ENCODE measurements at places on chromosomes 13 and 19.

- DNase-seq: no peak
Observed at GRCh38 chr19:18225702-18226468, at the start of gene PDE4C. TSS of gene PDE4C (minus strand) at chr19:18226438. CDS start at chr19:18226415, 23 bp downstream.

- no peak for DNase-seq
Observed at GRCh38 chr13:75661443-75661842, 25.3 kb downstream of the LMO7 start.

DNA sequence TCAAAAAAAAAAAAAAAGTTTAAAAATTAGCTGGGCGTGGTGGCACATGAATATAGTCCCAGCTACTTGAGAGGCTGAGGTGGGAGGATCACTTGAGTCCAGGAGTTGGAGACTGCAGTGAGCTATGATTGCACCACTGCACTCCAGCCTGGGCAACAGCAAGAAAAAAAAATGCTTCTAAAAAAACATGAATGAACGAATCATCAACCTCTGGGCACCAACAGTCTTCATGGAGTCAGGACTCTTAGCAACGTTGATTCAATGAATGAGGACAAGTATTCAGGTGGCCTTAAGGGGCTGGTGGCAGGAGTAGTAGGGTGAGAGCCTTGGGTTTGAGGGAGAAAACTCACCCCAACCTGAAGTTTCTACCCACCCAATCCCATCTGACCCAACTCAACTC is 20.6 kb upstream of the OLFM2 start:
- DNase-seq: no peak

- DNase-seq: peak; percentile 99
Observed at GRCh38 chr19:44746946-44747738, 1.4 kb upstream of the BCL3 start.

DNA sequence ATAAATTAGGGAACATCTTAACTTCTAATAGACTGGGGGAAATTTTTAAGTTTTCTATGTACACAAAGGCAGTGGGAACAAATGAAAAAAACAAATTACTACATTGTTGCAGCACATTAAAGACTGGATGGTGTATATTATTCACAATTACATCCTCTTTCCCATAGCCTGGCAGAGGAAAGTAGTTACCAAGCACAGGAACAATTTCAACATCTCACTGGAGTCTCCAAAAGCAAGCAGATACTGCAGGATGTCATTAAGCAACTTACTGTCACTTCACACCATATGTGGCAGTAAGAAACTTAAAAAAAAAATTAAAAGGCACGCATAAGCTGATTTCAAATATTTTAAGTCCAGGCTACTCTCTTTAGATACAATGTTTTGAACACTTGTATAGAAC is 6.4 kb upstream of the EFNB2 start:
- no peak for DNase-seq

GRCh38 chr13:35191883-35192282 is 249.8 kb downstream of the NBEA start:
- DNase-seq: no peak

DNA sequence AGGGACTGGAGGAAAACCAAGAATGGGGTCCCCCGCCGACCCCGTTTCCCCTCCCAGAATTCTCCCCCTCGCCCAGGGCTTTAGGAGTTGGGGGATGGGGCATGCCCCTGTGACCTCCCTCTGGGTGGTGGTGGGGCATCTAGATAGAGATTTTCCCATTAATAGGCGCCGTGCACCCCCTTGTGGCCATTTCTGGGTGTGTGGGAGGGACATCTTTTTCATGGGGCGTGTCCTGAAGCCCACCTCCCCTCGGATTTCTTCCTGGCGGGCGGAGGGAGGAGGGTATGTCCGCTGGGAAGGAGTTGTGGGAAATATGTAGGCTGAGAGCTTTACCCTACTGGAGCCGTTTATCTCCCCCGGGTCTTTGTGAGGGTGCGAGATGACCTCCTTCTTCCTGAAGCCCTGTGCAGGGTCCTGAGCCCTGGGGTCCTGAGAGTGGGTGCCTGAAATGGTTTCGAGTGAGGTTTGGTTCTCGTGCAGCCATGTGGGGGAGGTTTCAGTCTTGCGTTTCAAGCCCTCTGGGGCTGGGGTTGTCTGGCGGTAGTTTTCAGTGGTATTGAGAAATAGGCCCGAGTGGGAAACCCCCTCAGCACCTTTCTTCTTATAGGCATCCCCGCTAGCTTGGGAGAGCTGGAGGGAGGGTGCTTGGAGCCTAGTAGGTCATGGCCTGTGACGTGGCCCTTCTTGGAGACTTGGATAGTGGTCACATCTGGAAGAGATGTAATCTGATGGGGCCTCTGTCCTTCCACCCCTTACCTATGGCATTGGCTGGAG is 1.0 kb downstream of the PRMT1 start:
- no peak for DNase-seq

GRCh38 chr13:66224663-66225062 is 1005.5 kb downstream of the PCDH9 start:
- no peak for DNase-seq

DNA sequence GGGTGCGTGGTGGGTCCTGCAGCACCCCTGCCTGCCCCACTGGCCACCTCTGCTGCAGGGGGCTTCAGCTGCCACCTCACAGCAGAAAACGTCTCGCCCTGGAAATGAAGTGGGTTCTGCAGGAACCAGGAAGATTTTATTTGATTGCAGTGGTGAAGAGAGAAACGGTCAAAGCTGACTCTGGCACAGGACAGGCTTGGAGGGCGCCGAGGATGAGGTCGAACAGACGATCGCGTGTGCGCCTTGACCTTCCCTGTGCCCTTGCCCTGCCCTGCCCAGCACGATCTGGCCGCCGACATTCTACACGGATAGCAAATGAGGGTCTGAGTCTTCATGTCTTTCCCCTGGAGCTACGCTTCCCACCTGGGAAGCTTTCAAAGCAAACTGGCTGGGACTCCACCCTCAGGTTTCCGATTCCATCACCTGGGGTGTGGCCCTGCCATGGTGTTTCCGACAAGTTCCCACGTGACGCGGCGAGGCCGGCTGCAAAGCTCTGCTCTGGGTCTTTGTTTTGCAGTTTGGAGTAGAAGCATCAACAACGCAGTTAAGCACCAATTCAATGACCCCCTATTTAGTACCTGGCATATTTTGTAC is 50.3 kb upstream of the TUBGCP3 start:
- DNase-seq: peak; percentile 78

- no peak for DNase-seq
Observed at GRCh38 chr19:18672606-18673337, 10.7 kb upstream of the CRTC1 start.

- no peak for DNase-seq
Observed at GRCh38 chr13:30340331-30341250, 33.2 kb upstream of the KATNAL1 start.

DNA sequence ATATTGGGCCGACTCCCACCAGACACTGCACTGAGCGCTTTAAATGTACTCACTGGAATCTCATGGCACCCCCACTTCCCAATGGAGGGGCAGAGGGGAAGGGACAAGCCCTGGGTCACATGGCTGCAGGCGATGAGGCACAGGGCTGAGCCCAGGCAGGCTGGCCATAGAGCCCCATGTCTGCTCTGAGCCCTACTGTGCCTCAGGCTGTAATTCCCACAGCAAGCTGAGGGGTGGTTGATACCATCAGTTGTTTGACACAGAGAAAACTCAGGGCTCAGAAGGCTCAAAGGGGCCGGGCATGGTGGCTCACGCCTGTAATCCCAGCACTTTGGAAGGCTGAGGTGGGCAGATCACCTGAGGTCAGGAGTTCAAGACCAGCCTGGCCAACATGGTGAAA is 25.1 kb downstream of the RFX1 start:
- no peak for DNase-seq

DNA sequence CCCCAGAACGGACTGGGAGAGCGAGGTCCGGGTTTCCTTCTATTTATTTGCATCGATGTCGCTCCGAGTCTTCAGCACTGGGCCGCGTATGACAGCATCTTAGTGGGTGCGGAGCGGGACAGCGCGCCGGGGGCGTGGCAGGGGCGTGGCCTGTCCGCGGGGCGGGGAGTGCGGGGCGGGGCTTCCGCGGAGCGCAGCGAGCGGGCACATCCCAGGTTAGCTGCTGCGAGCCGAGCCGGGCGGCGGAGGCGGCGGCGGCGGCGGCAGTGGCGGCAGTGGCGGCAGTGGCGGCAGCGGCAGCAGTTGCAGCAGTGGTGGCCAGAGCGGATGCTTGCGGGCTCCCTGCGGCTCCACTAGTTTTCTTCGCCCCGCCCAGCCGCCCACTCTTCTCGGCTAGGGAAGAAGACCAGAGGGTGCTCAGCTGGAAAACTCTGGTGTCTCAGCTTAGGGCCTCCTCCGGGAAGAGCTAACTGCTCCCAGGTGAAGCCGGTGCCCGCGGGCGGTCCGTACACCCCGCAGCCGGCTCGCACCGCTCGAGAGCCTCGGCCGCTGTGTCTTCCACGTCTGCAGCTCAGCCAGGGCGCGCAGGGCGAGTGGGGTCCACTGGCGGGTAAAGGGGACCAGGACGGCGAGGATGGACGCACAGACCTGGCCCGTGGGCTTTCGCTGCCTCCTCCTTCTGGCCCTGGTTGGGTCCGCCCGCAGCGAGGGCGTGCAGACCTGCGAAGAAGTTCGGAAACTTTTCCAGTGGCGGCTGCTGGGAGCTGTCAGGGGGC is at the start of gene GPC5:
GPC5 (plus strand) TSS at position 209 of the 776 bp plus-strand sequence.
- DNase-seq: peak; percentile 92

GRCh38 chr19:34484328-34484727 is 2.8 kb downstream of the WTIP start:
- DNase-seq: peak; percentile 77

DNA sequence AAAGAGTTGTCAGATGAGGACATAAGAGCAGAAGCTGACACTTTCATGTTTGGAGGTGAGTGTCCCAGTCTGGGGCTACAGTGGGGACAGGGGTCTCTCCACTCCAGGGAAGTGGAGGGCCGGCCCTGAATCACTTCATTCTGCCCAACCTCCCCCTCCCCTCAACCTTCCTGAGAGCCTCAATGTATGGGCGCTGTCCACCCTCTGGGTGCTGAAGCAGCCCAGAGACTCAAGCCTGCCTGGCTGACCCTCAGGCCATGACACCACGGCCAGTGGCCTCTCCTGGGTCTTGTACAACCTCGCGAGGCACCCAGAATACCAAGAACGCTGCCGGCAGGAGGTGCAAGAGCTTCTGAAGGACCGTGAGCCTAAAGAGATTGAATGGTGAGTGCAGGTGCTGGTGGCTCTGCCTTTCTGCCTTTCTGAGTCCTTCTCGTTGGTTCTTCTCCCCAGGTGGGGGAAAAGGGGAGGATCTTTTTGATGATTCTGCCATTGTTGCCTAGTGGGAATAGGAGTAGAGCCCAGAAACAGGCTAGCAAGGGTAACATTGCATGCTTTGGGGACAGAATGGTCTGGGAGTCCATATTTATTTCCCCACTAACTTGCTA is 8.8 kb downstream of the CYP4F8 start:
- no peak for DNase-seq

GRCh38 chr13:96112936-96113335 is 23.0 kb downstream of the HS6ST3 start:
- DNase-seq: no peak

DNA sequence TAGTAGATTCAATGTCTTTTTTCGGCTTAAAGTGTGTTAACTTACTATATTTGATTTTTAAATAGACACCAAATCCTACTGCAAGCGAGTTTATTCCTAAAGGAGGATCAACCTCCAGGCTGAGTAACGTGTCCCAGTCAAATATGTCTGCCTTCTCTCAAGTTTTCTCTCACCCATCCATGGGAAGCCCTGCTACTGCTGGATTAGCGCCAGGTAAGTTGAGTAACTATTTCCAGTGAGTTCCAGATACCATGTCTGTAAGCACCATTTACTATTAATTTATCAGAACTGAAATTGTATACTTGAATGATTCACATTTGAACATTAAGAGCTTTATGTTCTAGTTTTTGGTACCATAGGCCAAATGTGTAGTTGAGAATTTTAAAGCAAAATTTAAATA is 81.8 kb downstream of the PAN3 start:
- DNase-seq: no peak

DNA sequence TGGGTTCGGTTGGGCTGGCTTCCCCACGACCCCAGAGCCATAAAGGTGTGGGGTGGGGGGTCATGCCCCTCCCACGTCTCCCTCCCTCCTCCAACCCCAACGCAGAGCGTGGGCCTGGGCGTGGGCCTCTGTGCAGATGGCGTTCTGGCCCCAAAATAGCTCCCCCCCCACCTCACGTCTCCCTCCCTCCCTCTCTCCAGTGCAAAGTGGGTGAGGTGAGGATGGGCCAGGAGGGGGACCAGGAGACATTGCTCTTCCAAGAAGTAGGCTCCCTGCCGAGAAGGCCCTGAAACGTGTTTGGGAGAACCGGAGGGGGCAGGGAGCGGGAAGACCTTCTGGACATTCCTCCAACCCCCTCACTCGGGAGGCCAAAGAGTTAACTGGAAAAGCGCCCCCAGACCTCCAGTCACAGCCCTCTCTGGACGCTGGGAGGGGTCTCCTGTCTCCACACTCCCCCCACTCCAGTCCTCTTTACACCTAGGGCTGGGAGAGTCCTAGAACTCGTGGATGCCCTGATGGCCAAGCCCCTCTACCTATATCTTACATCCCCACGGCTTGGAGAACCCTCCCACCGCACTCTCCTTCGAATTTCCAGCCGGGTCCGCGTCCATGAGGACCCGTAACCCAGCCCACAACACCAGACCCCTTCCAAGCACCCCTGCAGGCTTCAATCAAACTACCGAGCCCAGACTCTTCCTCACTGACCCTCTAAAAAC is 855 bp downstream of the UNC13A start:
- DNase-seq: no peak

DNA sequence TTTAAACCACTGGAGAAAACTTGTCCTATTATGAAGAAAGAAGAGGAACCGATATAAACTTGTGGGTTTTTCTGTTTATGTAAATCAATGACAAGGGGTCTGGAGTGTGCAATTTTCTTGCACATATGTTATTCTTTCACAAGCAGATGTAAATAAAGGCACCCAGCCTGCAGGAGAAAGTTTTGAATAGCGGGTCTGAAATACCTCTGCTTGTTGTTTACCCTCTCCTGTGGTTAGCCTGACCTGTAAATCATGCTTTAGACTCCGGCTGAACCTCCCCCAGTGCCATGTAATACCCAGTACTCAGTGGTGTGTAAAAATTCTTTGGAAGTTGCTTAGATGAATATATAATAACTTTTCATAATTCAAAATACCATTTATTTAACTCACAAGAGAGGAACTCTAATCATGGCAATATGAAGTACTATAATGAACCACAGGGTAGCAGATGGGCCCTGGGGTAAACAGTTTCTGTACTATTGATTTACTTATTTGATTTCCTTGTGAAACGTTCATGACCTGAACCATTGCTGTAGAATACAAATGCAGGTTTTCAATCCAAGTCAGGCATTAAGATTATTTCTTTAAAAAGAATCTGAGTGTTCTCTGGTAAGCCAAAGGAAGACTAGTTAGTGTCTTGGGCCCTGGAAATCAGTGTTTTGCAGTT is 245.1 kb downstream of the LMO7 start:
- DNase-seq: no peak

GRCh38 chr13:34357435-34358232 is 539.7 kb downstream of the RFC3 start:
- DNase-seq: no peak
